ENCODE measurements at places on chromosomes 7 and 10.

DNA sequence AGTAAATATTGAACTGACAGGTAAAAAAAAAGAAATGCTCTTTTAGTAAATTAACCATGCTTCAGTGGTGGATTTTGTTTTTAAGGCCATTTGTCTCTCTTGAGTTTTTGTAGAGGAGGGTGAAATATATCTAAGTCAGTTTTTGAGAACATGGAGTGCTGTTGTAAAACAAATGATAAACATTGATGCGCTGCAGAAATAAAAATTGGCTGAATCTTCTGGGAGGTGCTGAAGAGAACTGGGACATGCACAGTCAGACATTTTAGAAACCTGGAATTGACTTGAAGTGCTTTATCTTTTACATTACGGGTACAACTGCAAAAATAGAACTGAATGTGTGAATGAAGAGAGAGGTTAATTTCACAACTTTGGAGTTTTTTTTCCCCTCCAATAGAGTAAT is 203.0 kb upstream of the HDAC9 start:
- DNase-seq: no peak

GRCh38 chr10:62414359-62414758 is 40.2 kb downstream of the ZNF365 start:
- no peak for DNase-seq

DNA sequence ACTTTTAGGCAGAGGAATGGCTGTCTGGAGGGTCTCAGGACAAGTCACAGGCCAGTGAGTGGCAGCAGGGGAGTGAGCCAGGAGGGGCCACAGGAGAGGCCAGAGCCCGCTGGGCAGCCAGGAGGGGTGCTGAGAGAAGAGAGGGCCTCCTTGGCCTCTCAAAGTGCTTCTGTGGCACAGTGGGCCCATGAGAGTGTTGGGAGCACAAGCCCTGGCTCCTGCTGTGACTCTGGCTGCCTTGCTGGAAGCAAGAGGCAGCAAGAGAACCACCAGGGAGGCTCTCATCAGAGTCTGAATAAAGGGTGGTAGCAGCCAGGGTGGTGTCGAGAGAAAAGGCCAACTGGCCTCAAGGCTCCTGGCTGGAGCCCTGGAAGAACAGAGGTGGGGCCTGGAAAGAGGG is 91.1 kb downstream of the VOPP1 start:
- DNase-seq: no peak

GRCh38 chr10:124025660-124026588 is 67.5 kb downstream of the CHST15 start:
- DNase-seq: no peak

GRCh38 chr10:69451784-69452251 is 553 bp downstream of the TSPAN15 start:
- DNase-seq: no peak

- no peak for DNase-seq
Observed at GRCh38 chr7:28957751-28958234, 337 bp downstream of the TRIL start.

- DNase-seq: no peak
Observed at GRCh38 chr7:3260401-3260715, 40.7 kb upstream of the SDK1 start.

DNA sequence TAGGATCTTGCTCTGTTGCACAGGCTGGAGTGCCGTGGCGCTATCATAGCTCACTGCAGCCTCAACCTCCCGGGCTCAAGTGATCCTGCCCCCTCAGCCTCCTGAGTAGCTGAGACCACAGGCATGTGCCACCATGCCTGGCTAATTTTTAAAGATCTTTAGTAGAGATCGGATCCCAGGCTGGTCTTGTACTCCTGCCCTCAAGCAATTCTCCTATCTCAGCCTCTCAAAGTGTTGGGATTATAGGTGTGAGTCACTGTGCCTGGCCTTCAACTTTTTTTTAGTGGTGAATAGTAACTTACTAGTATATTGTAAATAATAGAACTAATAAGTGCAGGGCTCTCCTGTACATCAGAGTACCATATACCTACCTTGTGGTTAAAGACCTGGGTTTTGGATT is 52.1 kb upstream of the LMTK2 start:
- DNase-seq: no peak

- DNase-seq: no peak
Observed at GRCh38 chr10:103627111-103627892, 133.8 kb downstream of the NEURL1 start.

DNA sequence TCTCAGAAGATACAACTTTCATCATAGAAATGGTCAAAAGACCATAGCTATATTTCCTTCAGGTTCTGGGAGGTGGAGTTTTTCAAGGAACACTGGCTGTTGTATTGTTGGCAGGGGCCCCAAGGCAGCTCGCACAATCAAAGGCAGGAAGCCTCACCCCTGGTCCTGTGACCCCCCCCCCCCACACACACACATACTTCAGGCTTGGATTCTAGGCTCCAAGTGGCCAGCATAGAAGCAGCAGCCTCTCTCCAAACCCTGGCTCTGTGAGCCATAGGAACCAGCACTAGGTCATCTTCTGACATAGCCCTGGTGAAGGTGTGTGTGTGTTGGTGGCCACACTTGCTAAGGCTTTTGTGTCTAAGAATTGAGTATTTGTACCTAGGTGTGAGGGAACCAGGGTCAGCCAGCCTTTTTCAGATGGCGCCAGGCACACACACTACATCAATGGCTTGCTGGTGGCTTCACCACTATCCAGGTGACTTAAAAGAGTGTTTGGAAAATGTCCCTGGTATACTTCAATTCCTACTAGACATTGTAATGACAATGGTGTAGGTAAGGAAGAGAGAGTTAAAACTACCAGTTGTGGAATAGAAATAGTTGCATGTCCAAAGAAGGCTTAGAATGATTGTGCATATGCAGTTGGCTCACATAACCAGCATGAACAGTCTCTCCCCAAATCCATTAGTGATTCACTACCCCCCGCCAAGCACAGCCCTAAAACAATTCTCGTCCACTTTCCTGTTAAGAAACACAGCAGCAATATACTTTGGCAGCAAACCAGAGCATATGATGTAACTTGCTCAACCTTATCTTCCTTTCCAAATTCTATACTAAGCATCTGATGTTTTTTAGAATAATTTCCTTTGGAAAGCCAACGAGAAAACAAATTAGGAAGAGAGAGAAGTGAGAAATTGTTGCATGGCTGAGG is 91.3 kb downstream of the AVL9 start:
- no peak for DNase-seq

- DNase-seq: no peak
Observed at GRCh38 chr7:82704121-82704520, 260.5 kb upstream of the CACNA2D1 start.

- no peak for DNase-seq
Observed at GRCh38 chr7:125695626-125696025, 766.0 kb upstream of the POT1 start.

DNA sequence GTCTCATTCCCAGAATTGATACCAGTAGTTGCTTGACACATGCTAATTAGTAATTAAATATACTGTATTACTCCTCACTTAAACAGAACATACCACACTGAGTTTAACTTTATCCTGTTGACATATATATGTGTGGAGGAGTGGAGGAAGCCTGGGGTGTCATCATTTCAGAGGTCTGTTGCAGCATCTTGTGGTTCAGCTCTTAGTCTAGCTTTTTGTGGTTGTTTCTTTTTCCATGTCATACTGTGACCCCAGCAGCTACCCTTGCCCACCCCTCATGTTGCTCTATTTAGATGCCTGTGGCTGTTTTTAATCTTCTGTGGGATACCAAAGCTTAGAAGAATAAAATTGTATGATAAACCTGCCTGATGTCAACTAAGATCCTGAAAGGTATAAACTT is 875.4 kb downstream of the LRMDA start:
- DNase-seq: no peak

DNA sequence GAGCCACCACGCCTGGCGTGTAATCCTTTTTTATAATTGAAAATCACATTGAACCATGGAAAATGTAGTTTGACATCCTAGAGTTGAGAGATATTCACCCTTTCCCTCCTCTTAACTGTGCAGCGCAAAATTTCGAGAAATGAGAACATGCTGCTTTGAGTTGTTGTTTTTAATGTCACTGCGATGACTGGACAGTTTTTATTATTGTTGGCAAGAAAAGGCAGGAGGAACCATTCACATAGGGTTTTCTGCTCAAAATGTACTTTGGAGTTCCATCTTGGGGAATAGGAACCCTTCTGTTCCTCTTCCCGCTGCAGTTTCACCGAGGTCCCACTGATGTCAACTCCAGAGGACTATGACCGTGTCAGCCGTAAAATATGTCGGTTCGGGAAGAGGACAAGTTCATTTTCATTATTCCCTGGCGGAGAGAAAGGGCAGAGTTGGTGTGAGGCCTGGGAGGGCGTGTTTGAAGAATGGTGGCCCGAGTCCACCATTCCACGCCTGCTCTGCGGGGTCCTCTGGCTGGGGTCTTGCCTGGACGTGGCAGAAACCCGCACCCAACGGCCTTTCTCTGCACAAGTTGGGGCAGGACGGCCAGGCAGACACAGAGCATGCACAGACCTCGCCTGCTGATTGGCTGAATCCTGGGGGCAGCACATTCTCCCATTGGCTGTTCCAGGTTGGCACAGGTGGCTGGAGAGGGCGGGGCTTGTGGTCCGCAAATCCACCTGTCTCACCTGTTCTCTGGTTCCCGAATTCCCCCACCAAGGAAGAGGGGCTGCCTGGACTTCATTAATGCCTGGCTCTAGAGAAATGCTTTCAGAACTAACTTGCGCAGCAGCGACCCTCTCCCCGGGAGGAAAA is 105.1 kb upstream of the TCF7L2 start:
- no peak for DNase-seq

- DNase-seq: no peak
Observed at GRCh38 chr7:94011714-94012353, 7.7 kb upstream of the BET1 start.

- no peak for DNase-seq
Observed at GRCh38 chr7:19091550-19092200, 25.8 kb downstream of the TWIST1 start.

DNA sequence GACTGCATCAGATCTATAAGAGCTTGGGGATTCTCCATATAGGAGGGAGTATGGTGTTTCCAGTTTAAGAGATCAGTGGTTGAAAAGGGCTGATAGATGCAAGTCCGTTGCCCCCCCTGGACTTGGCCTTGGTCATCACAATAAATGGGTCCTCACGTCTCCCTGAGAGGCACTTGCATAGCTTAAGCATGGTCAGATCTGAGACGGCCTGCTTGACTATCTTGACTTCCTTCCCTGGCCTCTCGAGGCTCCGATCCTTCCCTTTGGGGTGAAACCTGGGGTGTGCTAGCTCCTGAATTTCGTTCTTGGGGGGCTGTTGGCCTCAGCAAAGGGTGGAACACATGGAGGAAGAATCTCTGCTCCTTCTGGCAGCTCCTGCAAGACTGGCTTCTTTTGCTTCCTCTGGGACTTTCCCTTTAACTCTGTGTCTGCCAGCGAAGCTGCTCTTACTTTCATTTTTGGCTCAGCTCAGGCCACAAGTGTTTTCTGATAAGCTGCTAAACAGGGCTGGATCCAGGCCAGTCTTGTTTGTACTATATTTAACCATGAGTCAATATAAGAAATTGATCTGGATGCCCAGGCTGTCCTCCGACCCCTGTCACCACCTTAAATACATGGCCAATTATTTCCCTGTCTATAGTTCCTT is 11.2 kb upstream of the ZNF485 start:
- no peak for DNase-seq

DNA sequence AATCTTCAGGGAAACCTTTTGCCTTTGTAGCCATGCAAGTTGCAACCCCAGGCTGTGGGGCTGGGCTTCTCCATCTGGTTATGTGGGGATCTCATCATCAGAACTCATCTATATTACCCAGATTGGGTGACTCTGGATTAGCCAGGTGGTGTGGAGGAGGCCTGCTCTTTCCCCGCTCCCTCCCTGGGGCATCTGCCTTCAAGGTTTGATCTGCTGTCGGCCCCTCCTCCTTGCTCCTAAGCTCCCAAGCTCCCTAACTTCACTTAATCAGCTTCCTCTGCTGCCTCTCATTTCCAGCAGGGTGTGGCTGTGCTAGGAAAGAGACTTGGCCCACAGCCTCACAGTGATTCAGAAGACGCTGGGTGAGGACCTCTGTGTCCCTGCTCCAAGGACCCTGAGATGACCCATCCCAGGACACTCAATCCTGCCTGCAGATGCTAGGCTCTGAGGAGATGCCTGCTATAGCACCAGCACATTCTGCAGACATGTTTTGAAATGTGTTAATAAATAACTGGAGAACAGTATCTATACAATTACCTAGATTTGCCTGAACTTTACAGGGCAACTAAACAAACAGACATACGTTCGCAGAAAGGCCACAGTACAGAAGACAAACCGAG is 392.1 kb upstream of the PODXL start:
- no peak for DNase-seq

- no peak for DNase-seq
Observed at GRCh38 chr7:99116144-99116543, 27.8 kb downstream of the SMURF1 start.

DNA sequence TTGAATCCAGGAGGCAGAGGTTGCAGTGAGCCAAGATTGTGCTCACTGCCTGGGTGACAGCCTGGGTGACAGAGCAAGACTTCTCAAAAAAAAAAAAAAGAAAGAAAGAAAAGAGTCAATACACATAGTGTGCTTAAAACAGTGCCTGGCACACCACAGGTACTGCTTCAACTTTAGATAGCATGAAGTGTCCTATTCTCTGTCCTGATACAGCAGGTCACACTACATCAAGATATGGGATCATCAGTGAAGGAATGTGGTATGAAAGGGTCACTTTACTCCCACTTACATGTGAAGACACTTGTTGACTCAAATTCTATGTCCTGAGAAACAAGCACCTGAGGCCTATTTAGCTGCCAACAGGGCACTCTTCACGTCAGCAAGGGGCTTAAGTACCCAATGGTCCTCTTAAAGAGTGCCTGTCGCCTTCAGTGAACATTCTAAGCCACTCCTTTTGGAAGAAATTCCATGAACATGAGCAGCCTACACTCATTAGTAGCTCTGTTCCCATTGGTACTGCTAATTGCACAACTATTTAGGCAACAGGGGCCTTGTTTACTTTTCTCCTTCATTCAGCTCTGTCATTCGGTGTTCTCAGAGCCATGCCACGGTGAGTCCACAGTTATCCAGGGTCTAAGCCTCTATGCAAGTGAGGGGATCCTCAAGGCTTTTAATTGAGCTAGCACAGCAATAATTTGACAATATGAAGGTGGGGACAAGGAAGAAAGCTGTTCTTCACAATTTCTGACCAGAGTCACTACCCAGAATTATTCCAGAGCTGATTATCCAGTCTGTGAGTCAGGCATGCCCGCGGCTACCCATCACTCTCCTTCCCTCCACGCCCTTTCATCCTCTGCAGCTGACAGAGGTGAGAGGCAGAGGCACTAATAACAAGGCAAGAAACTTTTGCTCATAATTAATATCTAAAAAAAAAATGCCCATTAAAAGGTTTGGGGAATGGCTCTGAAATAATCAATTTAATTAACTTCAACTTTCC is 56.6 kb upstream of the PTN start:
- DNase-seq: no peak
